Right lung (tissue), 10 donors: ENCODE measurements at places on chromosomes 12 and 14. TPM values are rescaled to one million over a fixed set of nuclear protein-coding genes. Genes with fewer than 3 reads are reported as not detected.

GRCh38 chr14:55731881-55732498 is 152.0 kb downstream of the KTN1 start:
- DNase-seq = no peak

DNA sequence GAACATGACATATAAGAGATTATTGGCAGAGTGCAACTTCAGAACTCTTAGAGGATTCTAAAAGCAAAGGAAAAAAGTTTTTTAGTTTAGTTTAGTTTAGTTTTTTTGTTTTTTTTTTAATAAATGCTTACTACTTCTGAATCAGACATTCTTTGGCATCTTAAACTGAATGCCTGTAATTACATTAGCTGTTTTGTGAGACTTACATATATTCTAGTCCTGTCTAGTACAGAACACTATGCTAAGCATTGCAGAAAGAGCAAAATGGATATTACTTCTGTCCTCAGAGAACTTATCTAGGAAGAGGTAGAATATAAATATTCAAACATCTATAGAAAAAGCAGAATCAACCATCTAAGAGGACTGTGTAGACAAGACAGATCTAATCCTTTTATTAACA is 133.2 kb downstream of the RAD51B start:
- no peak for DNase-seq

DNA sequence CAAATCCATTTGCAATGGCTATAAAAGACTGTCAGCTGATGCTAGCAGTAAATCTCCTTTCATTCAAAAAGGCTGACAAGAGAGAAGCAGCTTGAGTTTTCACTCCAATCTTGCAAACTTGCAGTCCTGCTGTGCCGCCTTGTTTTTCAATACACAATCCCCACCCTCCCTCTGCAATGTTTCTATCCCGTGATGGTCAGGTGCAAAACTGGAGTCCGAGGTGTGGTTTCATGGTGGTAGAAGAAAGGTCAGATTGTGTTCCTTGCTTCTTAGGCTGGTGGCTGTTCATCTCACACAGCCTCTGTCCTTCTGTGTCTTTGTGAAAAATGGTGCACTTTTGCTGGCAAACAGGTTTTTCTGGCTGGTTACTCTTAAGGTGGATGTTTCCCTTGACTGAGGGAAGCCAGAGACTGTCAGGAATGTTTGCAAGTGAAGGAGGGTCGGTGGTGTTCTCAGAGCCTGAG is 27.7 kb upstream of the TBX3 start:
- DNase-seq = no peak

GRCh38 chr14:52327374-52328226 is 13.5 kb downstream of the PTGER2 start:
- DNase-seq = peak; percentile 64

GRCh38 chr12:98188650-98189077 is 326.7 kb upstream of the TMPO start:
- DNase-seq = no peak

DNA sequence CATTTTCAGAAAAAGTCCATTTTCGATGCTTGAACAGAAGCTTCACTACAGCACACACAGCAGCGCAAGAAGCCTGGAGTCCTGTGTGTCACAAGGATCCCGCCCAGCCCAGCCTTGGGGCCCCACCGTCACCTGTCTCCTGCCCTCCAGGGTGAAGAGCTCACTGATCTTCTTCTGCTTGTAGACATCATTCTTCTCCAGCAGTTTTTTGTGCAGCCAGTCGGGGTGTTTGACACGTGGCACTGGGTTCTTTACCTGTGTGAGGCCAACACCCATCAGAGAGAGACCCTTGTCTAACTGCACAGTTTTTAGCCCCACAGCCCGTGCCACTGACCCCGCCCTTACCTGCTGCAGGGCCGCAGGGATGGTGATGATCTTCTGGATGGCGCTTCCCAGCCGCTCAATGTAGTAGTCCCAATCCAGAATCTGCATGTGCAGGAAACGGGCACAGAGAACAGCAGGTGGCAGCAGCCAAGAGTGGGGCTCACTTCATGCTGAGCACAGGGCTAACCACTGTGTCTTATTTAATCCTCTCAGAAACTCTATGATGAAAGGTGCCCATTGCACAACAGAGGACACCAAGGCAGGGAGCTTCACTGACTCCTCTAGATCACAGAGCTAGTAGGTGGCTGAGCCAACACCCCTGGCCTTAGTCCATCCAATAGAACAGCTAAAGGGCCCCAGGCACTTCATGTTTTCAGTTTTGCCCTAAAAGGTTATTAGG is 30.0 kb downstream of the POLE start:
- no peak for DNase-seq

GRCh38 chr14:69574263-69574953 is at the start of gene CCDC177:
Gene CCDC177 (minus strand): TSS chr14:69574871. CDS start chr14:69573622, 1,249 bp downstream.
- DNase-seq = peak; percentile 25

GRCh38 chr14:76986231-76986565 is 42.3 kb downstream of the IRF2BPL start:
- no peak for DNase-seq

GRCh38 chr12:15649347-15649746 is 139.8 kb downstream of the EPS8 start:
- DNase-seq = no peak

DNA sequence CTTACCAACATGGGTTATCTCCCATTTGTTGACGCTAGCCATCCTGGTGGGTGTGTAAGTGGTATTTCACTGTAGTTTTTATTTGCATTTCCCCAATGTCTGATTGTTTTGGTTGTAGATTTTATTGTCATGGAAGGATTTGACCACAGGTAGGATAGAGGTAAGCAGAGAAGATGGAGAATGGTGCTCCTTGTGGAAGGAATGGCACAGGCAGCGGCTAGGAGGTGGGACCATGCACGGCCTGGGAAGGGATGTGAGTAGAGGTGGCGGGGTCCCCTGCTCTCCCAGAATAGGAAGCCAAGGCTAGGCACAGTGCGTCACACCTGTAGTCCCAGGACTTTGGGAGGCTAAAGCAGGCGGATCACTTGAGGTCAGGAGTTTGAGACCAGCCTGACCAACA is 41.4 kb downstream of the PHETA1 start:
- no peak for DNase-seq

DNA sequence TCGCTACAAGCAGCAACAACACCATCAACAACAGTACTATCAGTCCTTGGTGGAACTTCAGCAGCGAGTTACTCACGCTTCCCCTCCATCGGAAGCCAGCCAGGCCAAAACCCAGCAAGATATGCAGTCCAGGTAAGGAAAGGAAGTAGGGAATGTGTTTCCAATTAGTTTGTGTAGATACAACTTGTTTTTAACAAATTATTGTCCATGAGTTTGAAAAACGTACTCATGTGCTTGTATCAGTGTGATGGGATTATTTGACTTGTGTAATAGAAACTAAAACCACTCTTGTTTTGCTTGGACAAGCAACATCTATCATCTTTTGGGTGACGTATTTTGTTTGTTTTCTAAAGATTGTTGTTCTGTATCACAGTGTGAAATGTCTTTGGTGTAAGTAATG is 137.9 kb downstream of the NAV3 start:
- no peak for DNase-seq

- DNase-seq = no peak
These were observed 359.3 kb downstream of the BCL11B start for GRCh38 chr14:98912655-98913054.

GRCh38 chr12:54024127-54024526 is 4.1 kb upstream of the HOXC6 start:
- no peak for DNase-seq

DNA sequence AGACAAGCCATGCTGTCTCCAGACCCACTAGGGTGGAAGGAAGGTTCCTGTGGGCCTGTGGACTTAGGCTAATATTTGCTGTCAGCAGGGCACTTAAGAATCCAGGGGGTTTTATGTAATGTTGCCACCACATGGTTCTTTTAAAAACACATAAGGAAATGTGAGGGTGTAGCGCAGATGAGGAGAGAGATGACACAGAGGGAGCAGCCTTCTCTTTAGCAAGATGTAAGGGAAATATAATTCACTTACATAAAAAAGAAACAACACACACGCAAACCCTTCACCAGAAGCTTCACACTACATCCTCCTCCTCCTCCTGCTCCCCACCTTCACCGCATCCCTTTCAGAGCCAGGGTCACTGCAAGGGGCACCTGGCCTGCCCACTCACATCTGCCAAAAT is 4.9 kb upstream of the PIP4K2C start:
- DNase-seq = no peak

DNA sequence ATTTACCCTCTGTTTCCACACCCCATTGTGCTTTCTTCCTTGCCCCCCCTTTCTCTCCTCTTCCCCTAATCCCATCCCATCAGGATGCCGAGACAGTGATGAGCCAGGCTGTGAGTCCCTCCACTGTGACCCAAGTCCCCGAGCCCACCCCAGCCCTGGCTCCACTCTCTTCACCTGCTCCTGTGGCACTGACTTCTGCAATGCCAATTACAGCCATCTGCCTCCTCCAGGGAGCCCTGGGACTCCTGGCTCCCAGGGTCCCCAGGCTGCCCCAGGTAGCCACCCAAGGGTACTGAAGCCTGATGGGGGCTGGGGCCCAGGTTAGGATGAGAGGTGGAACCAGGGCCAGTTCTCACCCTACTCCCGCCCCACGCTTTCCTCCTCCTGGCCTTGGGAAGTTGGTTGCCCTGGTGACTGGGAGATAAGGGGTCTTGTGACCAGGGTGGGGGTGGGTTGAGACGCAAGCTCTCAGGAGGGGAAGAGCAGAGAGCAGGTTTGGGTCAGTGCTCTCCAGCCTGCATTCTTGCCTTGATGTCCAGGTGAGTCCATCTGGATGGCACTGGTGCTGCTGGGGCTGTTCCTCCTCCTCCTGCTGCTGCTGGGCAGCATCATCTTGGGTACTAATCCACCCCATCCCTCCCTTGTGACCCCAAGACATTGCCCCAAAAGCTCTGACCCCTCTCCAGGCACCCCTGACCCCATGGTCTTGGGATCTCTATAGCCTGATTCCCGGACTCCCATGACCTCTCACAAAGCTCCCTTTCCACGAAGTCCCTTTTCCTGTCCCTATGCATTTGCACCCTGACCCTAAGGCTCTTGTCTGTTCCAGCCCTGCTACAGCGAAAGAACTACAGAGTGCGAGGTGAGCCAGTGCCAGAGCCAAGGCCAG is 1.2 kb downstream of the AMHR2 start:
- DNase-seq = no peak

GRCh38 chr14:20624495-20625070 is 16.9 kb downstream of the OR6S1 start:
- DNase-seq = no peak

DNA sequence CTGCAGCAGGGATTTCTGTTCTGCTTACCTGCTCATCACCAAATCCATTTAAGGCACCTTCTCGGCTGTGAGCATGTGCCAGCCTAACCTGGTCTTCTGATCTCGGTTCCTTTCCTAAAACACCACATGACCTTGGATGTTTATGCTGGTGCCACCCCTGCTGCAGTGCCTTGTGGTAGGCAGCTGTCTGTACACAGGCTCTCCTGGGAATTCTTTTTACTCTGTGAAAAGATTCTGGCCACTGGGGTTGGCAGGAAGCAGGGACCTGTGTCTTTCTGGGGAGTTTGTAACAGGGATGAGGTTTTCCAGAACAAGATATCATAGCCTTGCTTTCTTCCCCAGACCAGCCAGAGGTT is 10.4 kb upstream of the PLEKHG3 start:
- no peak for DNase-seq

DNA sequence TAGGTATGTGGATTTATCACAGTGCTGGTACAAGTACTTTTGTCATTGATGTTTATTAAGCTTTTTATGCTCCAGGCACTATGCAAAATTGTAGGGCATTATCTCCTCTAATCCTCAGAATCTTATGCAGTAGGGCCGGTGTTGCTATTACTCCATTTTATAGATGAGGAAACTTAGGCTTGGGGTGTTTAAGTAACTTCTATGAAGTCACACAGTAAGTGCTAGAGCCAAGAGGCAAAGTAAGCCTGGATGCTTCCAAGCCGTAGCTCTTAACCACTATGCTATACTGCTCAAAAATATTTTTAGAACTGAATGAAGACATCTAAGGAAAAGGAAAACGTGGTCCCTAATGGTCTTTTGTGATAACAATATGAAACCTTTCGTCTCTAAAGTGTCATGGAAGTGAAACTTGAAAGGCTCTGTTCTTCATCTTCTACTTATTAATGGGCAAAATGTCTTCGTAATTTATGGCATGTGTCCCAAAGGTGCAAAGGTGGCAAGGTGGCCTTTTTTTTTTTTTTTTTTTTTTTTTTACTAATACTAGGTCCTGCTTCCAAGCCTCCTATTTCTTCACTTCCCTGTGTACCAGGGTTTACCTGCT is 85.2 kb downstream of the ETV6 start:
- no peak for DNase-seq

- no peak for DNase-seq
These were observed 74.2 kb upstream of the BDKRB2 start for GRCh38 chr14:96130391-96130790.

DNA sequence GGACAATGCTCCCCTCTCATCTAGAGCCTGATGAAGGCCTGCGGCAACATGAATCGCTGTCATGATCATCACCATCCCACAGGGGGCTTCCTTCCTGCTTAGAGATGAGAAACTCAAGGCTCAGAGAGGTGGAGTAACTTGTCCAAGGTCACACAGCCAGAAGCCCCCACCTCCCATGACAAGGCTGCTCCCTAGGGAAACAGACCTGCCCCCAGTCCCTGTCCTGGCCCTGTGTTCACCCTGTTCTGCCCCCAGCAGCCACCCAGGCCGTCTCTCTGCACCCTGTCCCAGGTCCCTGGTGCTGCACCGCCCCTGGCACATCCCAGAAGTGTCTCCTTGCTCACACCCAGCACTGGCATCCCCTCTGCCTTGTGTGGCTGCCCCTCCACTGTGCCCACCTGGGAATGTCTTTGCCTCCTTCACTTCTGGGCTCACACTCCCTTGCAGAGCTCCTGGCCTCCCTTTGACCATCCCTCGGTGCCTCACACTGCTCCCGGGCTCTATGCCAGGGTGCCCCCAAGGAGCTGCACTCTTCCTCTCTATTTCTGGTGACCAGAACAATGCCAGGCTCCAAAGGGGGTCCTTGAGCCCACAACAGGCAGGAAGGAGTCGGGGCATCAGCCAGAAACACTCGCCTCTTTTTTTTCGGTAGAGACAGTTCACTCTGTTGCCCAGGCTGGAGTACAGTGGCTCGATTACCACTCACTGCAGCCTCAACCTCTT is 70.5 kb downstream of the BCL11B start:
- no peak for DNase-seq

- DNase-seq = no peak
These were observed 35.8 kb downstream of the BLTP3B start for GRCh38 chr12:100106861-100107260.

DNA sequence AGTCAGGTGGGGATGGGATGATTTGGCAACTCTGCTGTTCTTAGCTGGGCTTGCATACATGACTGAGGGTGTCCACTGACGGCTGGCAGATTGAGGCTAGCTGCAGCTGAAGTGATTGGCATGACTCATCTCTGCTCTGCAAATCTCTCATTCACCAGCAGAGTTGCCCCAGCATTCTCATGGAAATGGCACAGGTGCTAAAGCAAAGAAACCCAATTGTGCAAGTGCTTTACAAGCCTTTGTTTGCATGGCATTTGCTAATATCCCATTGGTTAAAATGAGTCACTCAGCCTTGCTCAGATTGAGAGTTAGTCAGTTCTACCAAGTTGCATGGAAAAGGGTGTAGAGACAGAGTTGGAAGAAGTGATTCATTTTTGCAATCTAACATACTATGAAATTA is 389.7 kb upstream of the FAR2 start:
- no peak for DNase-seq

The AHSA1 gene
- polyA plus RNA-seq = 202 TPM

The NPFF gene
- polyA plus RNA-seq = 0.45 TPM

The NFE2 gene
- polyA plus RNA-seq = 5.1 TPM

The GPR132 gene
- 1.1 TPM for polyA plus RNA-seq

The SOX5 gene
- 35.8 TPM for polyA plus RNA-seq

The FGD6 gene
- 16.1 TPM for polyA plus RNA-seq

The DIO2 gene
- 1.1 TPM for polyA plus RNA-seq

The EXOC5 gene
- polyA plus RNA-seq = 91.3 TPM

The PRICKLE1 gene
- 51.9 TPM for polyA plus RNA-seq

The TAS2R8 gene
- not detected for polyA plus RNA-seq

The KLRB1 gene
- 3.0 TPM for polyA plus RNA-seq

The ZBTB42 gene
- 6.1 TPM for polyA plus RNA-seq
